ENCODE measurements at places on chromosomes 5 and 9. TPM values are rescaled to one million over a fixed set of nuclear protein-coding genes. Genes with fewer than 3 reads are reported as not detected.

Gene KIF24
- 0.21 TPM for polyA plus RNA-seq

Gene NRG2
- polyA plus RNA-seq: not detected

- H3K36me3 ChIP-seq: no peaks in the 10 kb centered on the region
- H3K4me3 ChIP-seq: no peak overlapping the region
- H3K27me3 ChIP-seq: no peaks in the 10 kb centered on the region
- DNase-seq: no peak
Measured at GRCh38 chr9:37385286-37385685, 37.2 kb upstream of the GRHPR start.

- no peaks in the 10 kb centered on the region for H3K36me3 ChIP-seq
- H3K4me3 ChIP-seq: no peak overlapping the region
- no peak for DNase-seq
- peaks cover 4% of the 10 kb centered on the region for H3K27me3 ChIP-seq
- H3K4me1 ChIP-seq: no peaks in the 10 kb centered on the region
Measured at GRCh38 chr5:171571663-171572062, 152.2 kb downstream of the FGF18 start.

DNA sequence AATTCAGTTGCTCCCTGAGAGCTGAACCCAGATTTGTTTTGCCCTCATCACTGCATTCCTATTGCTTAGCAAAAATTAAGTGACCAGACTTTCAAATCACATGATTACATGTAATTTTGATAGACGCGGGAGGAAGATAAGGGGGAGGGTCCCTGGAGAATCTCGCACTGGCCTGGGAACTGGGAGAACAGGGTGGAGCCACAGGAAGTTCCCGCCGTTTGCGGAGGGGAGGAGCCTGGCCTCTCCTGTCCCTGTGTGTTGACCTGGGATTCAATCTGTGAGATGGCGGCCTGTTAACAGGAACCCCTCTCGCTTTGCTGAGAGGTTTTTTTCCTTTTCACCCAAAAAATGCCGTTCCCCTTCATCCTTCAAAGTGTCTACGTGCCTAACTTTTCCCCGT lies 142.9 kb upstream of the OR13F1 start:
- no peak overlapping the region for H3K4me3 ChIP-seq
- DNase-seq: no peak
- no peaks in the 10 kb centered on the region for H3K36me3 ChIP-seq
- no peaks in the 10 kb centered on the region for H3K27me3 ChIP-seq
- no peaks in the 10 kb centered on the region for H3K4me1 ChIP-seq
- H3K27ac ChIP-seq: no peak overlapping the region

All from CD4-positive, CD25-positive, alpha-beta regulatory T cell (primary cell).